ENCODE measurements at places on chromosomes 6 and 20.

GRCh38 chr6:152453421-152453820, 183.7 kb downstream of the SYNE1 start:
- DNase-seq = peak; percentile 5

- peak; percentile 40 for DNase-seq
Measured at GRCh38 chr20:53748821-53749421, 155.3 kb upstream of the ZNF217 start.

- no peak for DNase-seq
Measured at GRCh38 chr6:113425977-113426660, 431.0 kb upstream of the MARCKS start.

- DNase-seq = no peak
Measured at GRCh38 chr6:138568997-138569396, 69.7 kb upstream of the NHSL1 start.

GRCh38 chr6:6790891-6791290, 202.4 kb downstream of the LY86 start:
- peak; percentile 92 for DNase-seq

DNA sequence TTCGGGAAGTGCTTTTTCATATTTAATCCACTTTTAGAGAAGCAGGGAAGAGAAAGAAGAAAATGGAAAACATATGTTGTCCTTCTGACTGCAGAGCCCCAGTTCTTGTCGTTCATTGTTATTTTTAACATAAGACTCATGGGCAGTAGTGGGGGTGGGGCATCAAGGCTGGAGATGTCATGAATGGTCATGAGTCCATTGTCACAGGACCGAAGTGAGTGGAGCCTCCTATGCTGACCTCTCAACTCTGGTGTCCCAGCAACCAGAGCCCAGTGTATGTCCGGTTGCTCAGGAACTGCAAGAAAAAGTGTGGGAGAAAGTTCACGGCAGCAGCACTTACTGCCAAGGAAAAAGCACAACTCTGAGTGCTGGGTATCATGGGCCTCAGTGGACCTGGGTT, 108.6 kb downstream of the BANF2 start:
- DNase-seq = no peak

DNA sequence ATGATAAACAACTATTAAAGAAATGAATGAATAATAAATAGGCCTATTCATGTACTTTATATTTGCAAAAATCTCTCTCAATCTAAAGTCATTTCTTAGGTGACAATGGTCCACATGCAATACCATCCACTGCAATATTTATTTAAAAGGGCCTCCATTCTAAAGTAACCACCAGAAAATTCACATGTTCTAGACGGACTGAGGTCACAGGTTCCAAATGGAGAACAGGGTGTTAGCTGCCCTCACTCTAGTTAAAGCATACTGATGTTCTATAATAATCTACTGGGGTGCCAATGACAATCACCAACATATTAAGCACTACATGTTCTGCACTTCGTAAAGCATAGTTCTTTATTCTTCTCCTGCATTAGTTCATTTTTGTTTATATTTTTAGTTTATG, 1.2 kb downstream of the HBS1L start:
- DNase-seq = no peak

DNA sequence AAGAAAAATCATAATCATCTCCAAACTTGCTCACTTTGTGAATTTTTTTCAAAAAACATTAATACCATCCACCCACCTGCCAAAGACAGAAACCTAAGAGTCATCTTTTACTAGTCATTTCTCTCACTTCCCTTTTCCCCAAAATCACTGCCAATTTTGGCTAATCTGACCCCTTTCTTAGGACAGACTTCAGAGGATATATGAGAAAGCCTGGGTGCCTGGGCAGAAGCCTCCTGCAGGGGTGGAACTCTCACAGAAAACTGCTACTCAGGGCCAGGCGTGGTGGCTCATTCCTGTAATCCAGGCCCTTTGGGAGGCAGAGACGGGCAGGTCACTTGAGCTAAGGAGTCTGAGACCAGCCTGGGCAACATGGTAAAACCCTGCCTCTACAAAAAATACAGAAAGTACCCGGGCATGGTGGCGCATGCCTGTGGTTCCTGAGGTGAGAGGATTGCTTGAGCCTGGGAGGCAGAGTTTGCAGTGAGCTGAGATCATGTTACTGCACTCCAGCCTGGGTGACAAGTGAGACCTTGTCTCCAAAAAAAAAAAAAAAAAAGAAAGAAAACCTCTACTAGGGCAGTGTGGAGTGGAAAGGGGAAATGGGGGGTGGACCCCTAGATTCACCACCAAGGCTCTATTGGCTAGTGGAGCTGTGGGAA, 3.8 kb downstream of the DEK start:
- DNase-seq = peak; percentile 69

DNA sequence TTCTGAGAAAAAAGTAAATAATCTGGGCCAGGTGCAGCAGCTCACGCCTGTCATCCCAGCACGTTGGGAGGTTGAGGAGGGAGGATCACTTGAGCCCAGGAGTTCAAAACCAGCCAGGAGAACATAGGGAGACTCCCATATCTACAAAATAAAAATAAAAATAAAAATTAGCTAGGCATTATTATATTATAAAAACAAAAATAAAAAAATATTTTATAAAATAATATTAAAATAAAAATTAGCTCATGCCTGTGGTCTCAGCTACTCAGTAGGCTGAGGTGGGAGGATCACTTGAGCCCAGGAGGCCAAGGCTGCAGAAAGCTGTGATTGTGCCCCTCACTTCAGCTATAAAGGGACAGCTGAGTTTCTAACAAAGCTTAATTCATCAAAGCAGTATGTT, 362.9 kb downstream of the SMOC2 start:
- no peak for DNase-seq

- no peak for DNase-seq
Measured at GRCh38 chr6:2796861-2797260, 31.7 kb downstream of the WRNIP1 start.

DNA sequence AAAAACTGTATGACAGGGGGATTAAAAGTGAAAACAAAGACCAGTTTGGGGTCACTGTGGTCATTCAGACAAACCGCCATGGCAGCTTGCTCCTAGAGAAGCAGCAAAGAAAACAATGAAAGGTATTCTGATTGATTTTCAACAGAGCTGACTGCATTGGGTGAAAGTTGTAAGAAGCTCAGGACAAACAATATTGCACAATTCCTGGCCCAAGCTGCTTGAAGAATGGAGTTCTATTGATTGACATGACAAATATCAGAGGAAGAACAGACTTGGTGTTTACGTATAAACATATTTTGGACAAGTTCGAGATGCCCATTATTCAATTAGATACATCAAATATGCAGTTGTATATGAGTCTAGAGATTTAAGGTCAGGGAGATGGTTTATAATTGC, 62.0 kb downstream of the TRIM38 start:
- no peak for DNase-seq

GRCh38 chr6:36229223-36229622, 32.7 kb downstream of the BRPF3 start:
- no peak for DNase-seq

GRCh38 chr6:161292145-161292544, 18.3 kb upstream of the AGPAT4 start:
- no peak for DNase-seq

DNA sequence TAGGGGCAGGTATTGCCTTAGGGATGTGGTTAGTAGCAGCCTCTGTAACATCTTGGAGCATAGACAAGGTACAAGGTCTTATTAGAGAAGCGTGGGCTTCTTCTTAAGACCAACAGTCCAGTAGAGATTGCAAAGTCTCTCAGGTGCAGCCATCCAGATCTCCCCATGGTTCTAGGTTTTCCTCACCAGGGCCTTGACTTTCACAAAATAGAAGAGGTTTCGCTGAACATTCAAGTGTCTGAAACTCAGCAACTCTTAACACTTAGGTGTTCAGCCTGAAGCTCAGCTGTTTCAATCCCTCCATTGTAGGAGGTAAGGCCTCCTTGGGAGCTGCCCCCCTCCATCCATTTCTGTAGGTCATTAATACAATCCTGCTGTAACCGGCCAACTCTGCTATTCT, 44.4 kb downstream of the GOPC start:
- DNase-seq = no peak

DNA sequence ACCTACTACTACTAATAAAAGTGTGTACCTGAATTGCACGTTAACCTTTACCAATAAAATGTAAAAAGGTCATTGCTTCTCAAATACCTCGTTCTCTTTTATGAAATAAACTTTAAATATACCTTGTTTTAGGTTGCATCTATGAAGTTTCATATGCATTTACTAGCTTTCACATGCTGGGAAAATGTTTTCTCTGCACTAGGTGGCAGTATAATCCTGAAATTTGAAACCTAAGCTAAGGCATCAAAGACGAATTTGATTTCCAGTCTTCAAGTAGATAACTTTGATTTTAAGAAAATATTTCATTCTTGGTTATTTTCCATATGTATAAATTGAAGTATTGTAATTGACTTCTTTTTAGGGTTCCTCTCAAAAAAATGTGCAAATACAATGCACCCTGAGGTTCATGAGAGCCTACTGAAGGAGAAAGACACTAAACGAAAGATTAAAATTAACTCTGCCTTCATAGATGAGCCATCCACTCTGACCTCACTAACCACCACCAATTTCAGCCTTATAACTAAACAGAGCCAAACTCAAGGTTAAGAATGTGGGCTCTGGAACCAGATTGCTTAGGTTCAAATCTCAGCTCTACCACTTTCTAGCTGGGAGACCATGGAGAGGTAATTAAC, 7.3 kb upstream of the COL9A1 start:
- peak; percentile 69 for DNase-seq

DNA sequence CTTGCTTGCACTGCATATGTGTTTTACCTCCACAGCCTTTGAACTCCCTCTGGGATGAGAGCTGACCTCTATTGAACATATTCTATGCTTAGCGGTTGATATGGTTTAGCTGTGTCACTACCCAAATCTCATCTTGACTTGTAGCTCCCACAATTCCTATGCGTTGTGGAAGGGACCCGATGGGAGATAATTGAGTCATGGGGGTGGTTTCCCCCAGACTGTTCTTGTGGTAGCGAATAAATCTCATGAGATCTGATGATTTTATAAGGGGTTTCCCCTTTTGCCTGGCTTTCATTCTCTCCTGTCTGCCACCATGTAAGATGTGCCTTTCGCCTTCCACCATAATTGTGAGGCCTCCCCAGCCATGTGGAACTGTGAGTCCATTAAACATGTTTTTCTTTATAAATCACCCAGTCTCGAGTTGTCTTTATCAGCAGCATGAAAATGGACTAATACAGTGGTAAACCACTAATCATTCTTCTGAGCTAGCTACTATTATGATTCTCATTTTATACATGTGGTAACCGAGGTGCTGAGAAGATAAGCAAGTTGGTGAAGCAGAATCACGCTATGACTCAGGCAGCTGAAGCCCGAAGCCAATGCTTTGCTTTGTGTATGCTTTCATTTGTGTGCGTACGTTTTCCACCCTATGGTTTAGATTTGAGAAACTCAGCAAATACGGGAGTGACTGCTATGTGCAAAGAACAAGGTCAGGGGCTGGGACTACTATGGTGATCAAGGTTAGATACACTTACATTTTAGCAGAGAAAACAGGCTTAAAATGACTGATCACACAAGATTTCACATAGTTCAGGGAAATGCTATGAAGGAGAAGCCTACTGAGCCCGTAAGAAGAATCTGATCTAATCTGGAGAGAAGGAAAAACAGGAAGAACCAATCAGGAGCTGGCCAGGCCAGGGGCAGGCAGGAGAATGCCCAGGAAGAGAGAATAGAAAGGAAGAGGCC, 363.5 kb downstream of the ESR1 start:
- DNase-seq = peak; percentile 7

DNA sequence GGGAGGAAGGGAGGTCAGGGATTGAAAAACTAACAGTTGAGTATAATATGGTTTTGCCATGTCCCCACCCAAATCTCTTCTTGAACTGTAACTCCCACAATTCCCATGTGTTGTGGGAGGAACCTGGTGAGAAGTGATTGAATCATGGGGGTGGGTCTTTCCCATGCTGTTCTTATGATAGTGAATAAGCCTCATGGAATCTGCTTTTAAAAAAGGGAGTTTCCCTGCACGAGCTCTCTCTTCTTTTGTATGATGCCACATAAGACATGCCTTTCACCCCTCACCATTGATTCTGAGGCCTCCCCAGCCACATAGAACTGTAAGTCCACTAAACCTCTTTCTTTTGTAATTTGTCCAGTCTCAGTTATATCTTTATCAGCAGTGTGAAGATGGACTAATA, 833.4 kb upstream of the MAP3K7 start:
- DNase-seq = peak; percentile 2

- peak; percentile 64 for DNase-seq
Measured at GRCh38 chr20:36082315-36082915, 72.1 kb upstream of the EPB41L1 start.

- DNase-seq = peak; percentile 98
Measured at GRCh38 chr6:133568970-133569889, 319.7 kb upstream of the TCF21 start.

DNA sequence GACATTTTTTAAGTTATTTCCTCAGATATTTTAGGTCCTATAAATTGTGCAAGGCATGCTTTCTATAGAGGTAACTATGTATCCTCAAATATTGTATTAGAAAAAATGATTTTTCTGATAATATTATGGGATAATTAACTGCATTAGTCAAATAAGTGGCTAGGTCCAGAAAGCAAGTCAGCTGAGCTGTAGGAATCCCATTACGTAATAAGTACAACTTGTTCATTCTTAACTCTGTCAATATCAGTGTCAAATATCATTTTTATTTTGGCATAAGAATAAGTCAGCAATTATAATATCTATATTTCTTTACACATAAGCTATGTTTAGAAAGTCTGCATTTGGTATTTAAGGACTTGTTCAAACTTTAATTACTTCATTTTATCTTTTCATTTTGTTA, 830.9 kb upstream of the GJE1 start:
- DNase-seq = peak; percentile 33

DNA sequence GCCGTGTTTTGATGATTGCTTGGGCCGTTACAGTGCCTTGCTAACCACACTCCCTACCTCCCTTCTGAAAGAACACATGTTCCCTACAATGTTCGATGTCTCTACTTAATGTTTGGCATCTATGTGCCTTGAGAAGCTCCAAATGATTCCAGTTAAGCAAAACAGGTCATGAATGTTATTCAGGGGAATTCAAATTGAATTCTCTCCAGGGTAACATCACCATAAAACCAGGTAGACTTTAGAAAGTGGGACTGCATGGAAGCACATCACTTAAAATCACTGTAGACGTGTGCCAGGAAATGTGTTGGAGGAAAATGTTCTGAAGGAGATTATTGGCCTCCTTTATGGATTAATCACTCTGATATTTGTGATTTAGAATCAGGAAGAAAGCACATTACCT, 128.1 kb downstream of the ADAT2 start:
- no peak for DNase-seq

- DNase-seq = no peak
Measured at GRCh38 chr6:137928286-137928685, 61.2 kb downstream of the TNFAIP3 start.

- DNase-seq = peak; percentile 79
Measured at GRCh38 chr6:132887204-132887603, 72.8 kb downstream of the RPS12 start.

- peak; percentile 45 for DNase-seq
Measured at GRCh38 chr6:75201901-75202672, 3.8 kb downstream of the COL12A1 start.

GRCh38 chr6:128246472-128247260, 273.7 kb downstream of the PTPRK start:
- no peak for DNase-seq

Measured in epithelial cell of esophagus (primary cell).